ENCODE measurements at places on chromosomes 7 and 10.

DNA sequence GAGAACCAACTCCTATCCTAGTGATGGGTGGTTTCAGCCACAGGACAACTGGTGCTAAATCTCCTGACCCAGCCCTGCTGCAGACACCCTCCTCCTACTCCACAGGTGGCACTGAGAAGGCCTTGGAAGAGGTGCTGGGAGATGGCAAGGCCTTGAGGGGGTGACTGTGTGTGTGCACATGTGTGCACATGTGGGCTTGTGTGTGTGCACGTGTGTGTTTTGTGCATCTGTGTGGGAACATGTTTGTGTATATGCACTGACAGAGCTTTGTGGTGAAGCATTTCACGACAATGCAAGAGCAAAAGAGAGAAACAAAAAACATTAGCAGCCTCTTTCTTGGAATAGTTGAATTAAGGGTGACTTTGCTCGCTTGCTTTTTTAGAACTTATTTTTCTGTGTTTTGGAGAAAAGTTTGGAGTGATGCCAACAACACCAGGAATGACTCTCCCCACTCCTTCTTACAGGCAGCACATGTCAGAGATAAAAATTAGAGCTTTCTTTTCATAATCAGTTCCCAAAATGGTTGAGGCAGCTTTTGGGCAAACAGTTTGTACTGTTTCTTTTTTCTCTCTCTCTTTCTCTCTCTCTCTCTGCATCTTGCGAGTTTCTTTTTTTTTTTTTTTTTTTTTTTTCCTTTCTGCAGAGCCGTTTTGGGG, 69.5 kb downstream of the SEC61G start:
- no peak for DNase-seq

DNA sequence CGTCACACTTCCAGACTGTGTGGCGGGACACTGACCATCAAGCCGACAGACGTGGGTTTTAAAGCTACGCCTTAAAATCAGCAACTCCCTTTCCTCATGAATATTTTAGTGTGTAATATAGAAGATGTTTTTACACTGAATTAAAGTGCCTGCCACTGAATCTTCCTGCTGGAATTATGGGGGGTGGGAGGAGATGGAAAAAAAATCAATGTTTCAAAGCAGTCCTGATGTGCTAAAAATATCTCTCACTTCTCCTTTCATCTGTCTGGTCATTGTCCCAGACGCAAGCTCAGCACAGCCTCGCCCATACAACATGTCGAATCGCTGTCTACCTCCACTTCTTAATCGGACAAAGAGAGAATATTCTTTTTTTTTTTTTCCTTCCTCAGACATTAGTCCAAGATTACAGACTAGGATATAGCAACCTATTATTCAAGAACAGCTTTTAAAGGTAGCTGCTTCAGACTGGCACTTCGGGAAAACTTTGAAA, 165.1 kb upstream of the KLF14 start:
- no peak for DNase-seq

DNA sequence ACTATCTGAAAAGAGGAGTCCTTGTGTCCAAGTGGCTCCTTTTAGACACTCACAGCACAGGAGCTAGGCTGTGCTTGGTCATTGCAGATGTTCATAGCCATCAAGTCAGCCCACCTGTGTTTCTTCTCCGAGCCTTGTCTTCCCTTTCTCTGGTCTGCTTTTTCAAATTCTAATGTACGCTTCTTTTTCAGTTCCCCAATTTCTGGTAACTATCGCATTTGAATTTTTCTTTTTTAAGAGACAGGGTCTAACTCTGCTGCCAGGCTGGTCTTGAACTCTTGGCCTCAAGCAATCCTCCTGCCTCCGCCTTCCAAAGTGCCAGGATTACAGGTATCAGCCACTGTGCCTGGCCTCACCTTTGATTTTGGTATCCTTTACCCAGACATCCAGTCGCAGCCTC, 18.9 kb downstream of the APBB1IP start:
- DNase-seq = no peak

GRCh38 chr10:127908106-127908958, 1.4 kb downstream of the PTPRE start:
- DNase-seq = no peak

GRCh38 chr10:132001238-132001972, 19.7 kb upstream of the BNIP3 start:
- no peak for DNase-seq

DNA sequence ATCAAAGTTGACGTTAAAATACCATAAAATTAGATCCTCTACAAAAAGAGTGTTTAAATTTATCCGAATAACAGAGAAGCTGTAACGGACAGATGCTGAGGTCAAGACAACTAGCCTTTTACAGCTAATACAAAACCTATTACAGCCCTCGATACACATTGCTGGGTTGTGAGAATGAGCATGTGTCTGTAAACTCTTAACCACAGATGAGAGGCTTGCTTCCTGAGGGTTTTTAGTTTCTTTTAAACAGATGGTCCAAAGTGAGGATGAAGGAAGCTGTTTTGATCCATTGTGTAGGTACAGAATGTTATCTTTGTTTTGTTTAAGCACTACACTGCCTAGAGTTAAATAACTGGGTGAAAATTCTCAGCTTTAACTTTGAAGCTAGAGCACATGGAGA, 578.2 kb downstream of the PARD3 start:
- DNase-seq = no peak

Measured in retina (tissue), 1 donor.